ENCODE measurements at places on chromosomes 3 and 15.
A peak's percentile ranks its signal among the peaks of the same experiment; 100 is the strongest.

GRCh38 chr3:49017229-49017970 is 980 bp downstream of the DALRD3 start:
- peak; percentile 37 for DNase-seq

GRCh38 chr3:108907194-108907593 is 46.5 kb downstream of the GUCA1C start:
- DNase-seq, result no peak

DNA sequence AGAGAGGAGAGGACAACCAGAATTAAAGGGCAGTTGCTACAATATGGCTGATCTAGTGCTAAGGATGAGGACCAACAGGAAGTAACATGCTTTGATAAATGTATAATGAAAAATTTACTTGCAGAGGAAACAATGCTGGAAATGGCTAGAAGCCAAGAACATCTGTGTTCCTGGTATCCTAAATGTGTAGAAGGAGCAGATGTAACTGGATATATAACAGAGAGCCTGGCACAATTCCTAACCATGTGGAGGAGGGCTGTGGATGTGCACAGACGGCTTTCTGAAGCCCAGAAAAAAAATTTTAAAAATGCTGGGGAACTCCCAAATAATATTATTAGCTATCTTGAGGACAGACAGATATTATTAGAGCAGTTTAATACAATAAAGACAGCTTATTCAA is 159.4 kb upstream of the GBE1 start:
- no peak for DNase-seq

GRCh38 chr3:64354221-64354620 is 129.0 kb upstream of the PRICKLE2 start:
- DNase-seq, result no peak

- DNase-seq, result no peak
Observed at GRCh38 chr3:179416681-179417080, 34.6 kb downstream of the GNB4 start.

- no peak for DNase-seq
Observed at GRCh38 chr3:127193341-127193740, 410 bp downstream of the PRR23E start.

DNA sequence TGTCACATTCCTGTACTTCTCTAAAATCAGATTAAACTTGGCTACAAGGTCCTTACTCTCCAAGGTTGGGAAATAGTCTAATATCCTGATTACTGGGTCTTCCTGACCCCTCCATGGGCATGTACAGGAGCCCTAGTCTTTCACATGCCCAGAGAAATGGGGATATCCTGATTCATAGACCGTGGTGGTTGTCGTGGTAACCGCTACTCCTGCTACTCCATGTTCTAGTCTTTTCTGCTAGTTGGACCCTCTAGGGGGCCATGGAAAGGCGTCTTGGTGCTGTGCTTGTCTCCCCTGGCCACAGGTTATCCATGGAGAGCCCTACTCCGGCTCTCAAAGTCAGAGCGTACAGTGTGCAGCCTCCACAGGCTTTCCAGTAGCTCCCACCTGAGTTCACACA is 13.1 kb upstream of the ZBTB38 start:
- DNase-seq, result no peak

GRCh38 chr3:73694983-73695757 is 70.4 kb upstream of the PDZRN3 start:
- no peak for DNase-seq

DNA sequence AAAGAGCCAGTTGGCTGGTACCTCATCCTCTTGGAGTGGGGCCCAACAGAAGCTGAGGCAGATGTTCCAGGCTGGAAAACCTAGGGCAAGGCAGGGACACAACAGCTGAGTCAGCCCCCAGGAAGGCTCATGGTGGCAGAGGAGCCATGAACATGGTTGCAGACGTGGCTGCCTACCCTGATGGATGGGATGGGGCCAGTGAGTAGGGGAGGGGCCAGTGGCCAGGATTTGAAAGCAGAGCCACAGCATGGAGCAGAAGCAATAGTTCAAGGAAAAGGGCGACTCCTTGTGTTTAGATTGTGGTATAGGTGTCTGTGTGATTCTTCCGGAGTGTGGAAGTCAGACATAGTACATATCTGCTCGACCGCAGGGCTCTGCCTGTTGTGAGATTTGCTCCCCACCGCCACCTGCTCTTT is 24.2 kb downstream of the PXYLP1 start:
- DNase-seq, result peak; percentile 53

DNA sequence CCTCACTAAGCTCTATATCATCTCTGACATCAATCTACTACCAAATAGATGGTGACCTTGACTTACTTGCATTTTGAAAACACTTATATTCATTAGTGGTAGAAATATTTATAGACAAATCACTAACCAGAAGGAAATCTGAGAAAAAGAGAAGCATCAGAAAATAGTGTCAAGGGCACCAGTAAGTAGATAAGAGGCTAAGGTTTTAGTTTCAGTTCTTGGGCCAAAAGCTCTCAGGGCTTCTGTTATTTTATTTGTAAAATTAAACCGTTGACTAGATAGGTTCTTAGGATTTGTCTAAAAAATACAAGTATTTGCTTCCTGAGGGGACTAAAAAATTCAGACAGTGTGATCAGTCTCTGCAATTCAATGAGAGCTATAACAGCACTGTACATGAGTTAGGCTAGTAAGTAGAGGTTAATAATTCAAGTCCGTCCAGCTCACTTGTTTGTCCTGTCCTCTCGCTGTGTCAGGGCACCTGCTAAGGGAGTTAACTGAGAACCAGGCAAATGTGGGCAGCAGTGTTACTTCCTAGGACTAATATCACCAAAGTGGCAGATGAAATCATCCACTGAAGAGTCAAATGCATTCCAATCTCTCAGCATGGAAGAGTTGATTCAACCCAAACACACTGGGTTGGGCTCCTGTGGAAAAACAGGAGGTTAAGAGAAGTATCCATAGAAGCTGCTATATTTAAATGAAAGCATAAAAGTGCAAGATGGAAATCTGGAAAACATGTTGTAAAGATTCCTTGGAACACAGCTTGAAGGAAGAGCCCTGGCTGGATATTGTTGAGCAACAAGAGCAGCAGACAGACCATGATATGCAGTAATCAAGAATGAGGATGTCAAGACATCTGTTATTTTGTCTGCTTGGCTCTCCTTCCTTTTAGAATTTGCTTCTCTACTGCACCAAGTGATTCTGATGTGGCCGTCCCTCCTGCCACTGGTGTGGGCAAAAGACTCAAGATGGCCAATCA is 134.9 kb upstream of the ZBTB20 start:
- DNase-seq, result no peak

DNA sequence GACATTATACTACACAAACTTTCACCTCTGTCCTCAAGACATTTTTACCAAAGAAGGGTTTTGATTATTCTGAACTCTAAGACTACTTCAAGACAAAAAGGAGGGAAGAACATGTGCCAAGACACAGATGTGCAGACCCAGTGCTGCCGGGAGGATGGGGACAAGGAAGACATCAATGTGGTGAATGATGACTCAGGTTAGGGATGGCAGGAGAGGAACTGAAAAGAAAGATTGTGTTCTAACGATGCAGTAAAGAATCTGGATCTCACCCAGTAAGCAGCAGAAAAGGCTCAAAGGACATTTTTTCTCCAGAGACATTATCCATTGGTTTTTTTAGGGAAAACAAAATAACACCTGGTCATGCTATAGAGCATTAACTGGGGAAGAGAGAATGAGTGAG is 449.9 kb upstream of the NR2F2 start:
- no peak for DNase-seq

GRCh38 chr3:54360320-54360719 is 238.0 kb downstream of the CACNA2D3 start:
- DNase-seq, result peak; percentile 13

- DNase-seq, result peak; percentile 95
Observed at GRCh38 chr3:171825222-171825828, 15.0 kb upstream of the PLD1 start.

DNA sequence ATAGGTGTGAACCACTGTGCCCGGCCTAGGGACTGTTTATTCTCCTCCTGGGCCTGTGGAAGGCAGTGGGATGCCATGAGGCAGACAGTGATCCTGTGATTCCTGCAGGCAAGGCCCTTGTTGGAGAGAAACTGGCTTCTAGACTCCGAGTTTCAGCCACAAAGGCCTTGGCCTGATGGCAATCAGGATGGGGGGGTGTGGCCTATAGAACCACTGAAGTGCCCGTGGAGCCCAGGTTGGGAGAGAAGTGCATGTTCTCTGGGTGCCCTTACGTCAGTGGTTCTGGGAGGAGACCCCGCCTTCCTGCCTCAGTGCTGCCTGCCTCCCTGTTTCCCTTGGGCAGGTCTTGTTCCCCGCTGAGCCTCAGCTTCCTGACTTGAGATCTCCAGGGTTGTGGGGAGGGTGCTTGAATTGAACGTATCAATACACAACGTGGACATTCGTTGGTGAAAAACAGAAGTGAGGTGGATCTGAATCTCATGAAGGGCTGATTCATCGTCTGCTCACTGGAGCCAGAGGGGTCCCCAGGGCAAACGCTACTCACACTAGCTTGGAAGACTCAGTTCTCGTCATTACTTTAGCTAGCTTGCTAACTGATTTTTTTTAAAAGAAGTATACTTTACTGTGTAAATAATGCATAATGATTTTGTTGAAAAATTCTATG is 31.8 kb downstream of the IRAK2 start:
- DNase-seq, result no peak

All from MCF 10A (cell line).